Left ventricle myocardium inferior (tissue), 1 donor: ENCODE measurements at places on chromosomes 3 and 15.

- H3K4me3 ChIP-seq: no peak overlapping the region
- no peaks in the 10 kb centered on the region for H3K4me1 ChIP-seq
- DNase-seq: no peak
- H3K27ac ChIP-seq: no peak overlapping the region
- H3K27me3 ChIP-seq: no peaks in the 10 kb centered on the region
Observed at GRCh38 chr3:99575683-99576082, 62.7 kb upstream of the COL8A1 start.

GRCh38 chr3:24519368-24520100 lies 24.9 kb upstream of the THRB start:
- peaks cover 19% of the 10 kb centered on the region for H3K4me1 ChIP-seq
- H3K36me3 ChIP-seq: no peaks in the 10 kb centered on the region
- peak overlapping the region; percentile 12 for H3K4me3 ChIP-seq
- H3K27ac ChIP-seq: no peak overlapping the region

DNA sequence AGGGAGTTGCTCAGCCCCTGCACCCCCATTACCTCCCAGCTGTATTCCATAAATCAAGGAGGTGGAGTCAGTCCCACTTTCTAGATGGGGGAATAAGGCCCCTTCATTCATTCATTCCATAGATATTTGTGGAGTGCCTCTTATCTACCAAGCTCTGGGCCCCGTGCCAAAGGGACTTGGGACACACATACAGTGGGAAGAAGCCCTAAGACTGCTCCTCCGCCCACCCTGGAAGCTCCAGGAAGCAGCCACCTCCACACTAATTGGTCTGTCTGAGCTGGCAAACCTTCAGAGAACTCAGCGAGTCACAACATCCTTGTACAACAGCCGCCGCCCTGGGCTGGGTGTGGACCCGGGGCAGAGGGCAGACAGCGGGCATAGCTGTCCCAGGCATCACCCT lies 6.4 kb downstream of the STRA6 start:
- peaks cover 38% of the 10 kb centered on the region for H3K4me1 ChIP-seq
- H3K27ac ChIP-seq: no peak overlapping the region
- H3K27me3 ChIP-seq: no peaks in the 10 kb centered on the region
- H3K36me3 ChIP-seq: no peaks in the 10 kb centered on the region

GRCh38 chr3:160065786-160066185 lies 77.2 kb downstream of the IL12A start:
- H3K27me3 ChIP-seq: peaks cover under 1% of the 10 kb centered on the region
- no peak overlapping the region for H3K4me3 ChIP-seq
- no peaks in the 10 kb centered on the region for H3K4me1 ChIP-seq
- DNase-seq: no peak

DNA sequence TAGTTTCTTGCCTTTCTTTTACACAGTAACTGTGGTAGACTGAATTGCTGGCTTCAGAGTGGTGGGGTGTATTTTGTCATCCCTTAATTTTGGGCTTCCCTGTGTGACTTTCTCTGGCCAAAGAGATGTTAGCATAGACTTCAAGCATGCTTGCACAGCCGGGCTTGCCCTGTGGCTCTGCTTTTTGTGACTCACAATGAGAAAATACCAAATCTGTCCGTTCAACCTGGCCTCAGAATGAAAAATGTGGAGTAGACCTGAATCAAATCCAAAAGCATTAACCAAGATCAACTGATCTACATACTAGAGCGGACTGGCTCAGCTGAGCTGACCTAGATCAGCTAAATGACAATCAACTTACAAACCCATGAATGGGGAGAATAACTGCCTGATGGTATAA lies 51.4 kb downstream of the PLAAT1 start:
- DNase-seq: no peak
- no peaks in the 10 kb centered on the region for H3K4me1 ChIP-seq
- no peak overlapping the region for H3K27ac ChIP-seq
- H3K4me3 ChIP-seq: no peak overlapping the region
- no peaks in the 10 kb centered on the region for H3K27me3 ChIP-seq

DNA sequence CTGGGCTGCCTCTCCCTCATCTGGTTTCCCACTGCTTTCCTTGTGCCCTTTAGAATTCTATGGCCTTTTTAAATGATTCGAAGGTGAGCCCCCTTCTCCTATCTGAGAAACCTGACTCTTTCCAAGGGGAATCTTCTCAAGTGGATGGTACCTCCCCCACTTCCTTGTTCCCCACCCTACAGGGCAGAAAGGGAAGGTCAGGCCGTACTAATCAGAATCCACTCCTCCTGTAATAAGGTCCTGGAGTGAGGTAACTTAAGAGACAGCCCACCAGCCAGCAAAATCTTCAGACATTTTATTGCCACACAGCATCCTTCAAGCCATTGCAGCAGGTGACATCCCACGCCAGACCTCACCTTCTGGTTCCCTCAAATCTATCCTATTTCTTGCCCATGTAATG lies 84.5 kb downstream of the MINAR1 start:
- H3K36me3 ChIP-seq: no peaks in the 10 kb centered on the region
- no peak overlapping the region for H3K27ac ChIP-seq
- no peaks in the 10 kb centered on the region for H3K4me1 ChIP-seq
- no peak for DNase-seq

DNA sequence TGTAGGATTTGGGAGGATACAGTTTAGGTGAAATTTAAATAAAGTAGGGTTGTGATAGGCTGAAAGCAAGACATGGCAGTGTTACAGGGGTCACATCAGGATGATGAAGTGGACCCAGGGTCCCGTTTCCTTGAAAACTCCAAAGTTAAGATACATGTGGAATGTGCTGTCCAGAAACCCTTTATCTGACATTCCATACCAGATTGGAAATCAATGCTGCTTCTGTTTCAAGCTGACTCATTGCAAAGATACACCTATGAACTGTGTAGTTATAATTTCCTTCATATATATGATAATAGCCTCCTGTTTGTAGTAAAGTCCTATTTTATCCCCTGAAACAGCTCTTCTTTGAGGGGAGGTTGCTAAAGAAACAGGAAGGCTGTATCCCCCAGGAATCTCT lies 71.0 kb upstream of the NR2E3 start:
- no peaks in the 10 kb centered on the region for H3K36me3 ChIP-seq
- H3K27ac ChIP-seq: no peak overlapping the region
- no peak for DNase-seq
- H3K27me3 ChIP-seq: no peaks in the 10 kb centered on the region

GRCh38 chr3:186732169-186732766 lies 15.1 kb downstream of the KNG1 start:
- H3K36me3 ChIP-seq: no peaks in the 10 kb centered on the region
- peaks cover 13% of the 10 kb centered on the region for H3K27me3 ChIP-seq
- H3K4me1 ChIP-seq: no peaks in the 10 kb centered on the region
